Left renal cortex interstitium (tissue), 4 donors: ENCODE measurements at places on chromosomes 7 and 10. TPM values are rescaled to one million over a fixed set of nuclear protein-coding genes. Genes with fewer than 3 reads are reported as not detected.

The IFIT1B gene
- polyA plus RNA-seq, result 0.09 TPM

The KDM7A gene
- 11.2 TPM for polyA plus RNA-seq

The PLAC9 gene
- polyA plus RNA-seq, result 15.2 TPM

The ANKRD61 gene
- polyA plus RNA-seq, result 0.65 TPM

The SPACDR gene
- polyA plus RNA-seq, result 1.8 TPM

The RHOBTB1 gene
- polyA plus RNA-seq, result 89.5 TPM

The COA1 gene
- 61.2 TPM for polyA plus RNA-seq

DNA sequence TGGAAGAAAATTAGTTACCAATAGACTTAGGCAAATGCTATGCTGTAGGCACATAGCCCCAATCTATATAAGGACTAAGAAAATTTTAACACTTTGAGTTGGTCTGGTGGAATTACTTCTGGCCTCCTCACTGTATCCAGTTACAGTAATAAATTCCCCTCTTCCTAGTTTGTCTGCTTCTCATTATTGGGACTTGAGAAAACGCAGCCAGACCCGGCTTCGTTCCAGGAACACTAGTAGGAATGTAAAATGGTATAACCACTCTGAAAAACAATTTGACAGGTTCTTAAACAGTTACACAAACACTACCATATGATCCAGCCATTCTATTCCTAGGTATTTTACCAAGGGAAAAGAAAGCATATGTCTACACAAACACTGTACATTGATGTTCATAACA is 150.2 kb downstream of the VPS50 start:
- DNase-seq, result no peak

DNA sequence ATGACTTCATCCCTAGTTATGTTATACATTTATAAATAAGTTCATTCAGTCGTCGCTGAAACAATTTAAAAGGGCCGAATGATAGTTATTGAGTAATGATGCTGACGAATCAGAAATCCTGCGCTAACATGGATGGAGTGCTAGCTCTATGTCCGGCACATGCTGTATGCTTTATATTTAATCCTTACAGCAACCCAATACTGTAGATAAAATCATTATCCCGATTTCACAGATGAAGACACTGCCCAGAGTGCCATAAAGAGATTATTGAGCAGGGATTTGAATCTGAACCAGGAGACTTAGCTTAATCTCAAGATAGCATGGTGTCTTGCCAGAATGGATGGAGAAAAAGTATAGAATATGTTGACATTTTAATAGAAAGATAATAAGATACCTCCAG is 1.1 kb upstream of the ICA1 start:
- DNase-seq, result no peak

DNA sequence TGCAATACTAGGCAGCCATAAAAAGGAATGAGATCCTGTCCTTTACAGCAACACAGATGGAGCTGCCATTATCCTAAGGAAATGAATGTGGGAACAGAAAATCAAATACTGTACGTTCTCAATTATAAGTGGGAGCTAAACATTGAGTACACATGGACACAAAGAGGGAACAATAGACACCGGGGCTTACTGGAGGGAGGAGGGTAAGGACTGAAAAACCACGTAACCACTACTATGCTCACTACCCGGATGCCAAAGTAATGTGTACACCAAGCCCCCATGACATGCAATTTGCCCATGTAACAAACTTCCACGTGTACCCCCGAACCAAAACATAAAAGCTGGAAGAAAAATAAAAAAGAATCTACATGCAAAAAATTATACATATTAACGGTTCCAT is 587.0 kb downstream of the PARD3 start:
- no peak for DNase-seq

GRCh38 chr7:12210179-12211053 is 678 bp upstream of the TMEM106B start:
- DNase-seq, result no peak

DNA sequence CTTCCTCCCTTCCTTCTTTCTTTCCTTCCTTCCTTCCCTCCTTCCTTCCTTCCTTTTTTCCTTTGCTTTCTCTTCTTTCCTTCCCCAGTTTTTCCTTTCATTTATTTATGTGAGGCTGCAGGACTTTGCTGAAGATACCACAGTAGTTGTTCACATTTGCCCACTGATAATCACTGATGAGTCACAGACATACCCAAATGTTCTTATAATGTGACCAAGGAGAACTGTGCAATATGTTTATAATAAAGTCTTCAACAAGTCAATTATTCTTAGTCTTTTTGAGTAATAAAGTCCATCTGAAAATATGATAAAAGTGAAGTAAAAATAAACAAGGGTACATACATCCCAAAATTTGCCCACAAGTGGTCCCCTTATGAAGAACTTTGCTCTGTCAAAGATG is 159.7 kb downstream of the GNAI1 start:
- no peak for DNase-seq

DNA sequence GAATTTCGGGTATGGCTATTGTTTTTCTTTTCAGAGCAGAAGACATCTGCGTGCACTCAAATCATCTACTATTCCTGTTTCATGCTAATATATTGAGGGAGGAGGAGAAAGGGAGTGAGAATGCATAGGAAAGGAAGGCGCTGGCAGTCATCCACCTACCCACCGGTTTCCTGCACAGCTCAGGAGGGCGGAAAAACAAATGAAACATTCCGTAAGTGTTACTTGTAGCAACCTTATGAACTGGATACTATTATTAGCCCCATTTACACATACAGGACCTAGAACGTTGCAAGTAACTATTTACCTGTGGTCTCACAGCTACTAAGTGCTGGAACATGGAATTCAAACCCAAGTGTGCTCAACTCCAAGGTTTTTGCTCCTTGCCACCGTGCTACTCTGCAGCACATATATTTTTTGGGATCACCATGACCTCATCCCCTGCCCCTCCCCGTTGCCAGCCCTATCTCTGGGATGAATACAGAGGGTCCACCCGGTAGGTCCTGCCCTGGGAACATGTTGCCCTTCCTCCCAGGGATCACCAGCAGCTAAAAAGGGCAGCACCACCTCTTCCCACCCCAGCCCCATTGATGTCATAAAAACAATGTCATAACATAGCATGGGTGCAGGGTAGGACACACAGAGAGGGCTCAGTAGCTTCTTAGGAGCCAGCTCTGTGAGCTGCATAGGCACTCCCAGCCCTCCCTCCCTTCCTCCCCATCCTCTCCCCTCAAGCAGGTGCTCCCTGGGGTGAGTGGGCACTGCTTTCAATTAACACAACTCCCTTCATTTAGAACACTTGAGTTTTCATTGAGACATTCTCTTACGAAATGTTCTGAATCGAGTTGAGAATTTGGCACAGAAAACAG is 16.9 kb downstream of the GFRA1 start:
- no peak for DNase-seq

- DNase-seq, result no peak
These were observed 19.2 kb downstream of the CFAP70 start for GRCh38 chr10:73339436-73339835.

DNA sequence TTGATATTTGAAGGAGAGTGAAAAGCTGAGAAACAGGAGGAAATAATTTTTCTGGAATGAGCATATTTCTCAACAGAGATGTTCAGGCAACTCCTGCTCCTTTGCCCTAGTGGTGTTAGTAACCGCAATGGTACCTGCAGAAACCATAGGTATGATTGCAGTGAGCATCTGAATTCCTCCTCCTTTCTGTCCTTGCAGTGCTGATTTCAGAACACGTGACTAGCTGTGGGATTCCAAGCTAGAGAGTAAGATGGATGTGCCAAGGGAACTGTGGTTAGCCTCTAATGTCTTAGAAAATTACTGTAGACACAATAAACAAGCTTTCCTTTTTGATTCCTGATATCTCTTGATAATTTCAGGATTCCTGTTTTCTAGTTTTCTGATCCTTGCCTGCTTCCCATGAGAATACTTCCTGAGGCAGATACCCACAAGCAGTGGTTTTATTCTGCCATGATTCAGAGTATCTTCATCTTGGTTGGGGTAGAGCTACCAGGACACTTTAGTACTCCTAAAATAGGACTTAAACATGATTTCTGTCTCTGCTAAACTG is 27.5 kb downstream of the LRGUK start:
- DNase-seq, result no peak

DNA sequence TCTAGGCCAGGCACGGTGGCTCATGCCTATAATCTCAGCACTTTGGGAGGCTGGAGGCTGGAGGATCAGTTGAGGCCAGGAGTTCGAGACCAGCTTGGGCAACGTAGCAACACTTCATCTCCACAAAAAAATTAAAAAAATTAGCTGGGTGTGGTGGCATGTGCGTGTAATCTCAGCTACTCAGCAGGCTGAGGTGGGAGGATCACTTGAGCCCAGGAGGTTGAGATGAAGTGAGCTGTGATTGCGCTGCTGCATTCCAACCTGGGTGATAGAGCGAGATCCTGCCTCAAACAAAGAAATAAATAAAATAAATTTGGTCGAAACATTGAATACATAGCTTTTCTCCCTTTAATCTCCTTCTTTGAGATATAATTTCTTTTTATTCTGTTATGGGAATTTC is 80.6 kb upstream of the ITGB1 start:
- no peak for DNase-seq

GRCh38 chr7:18292584-18292983 is 203.0 kb upstream of the HDAC9 start:
- DNase-seq, result no peak

- DNase-seq, result no peak
These were observed 86.5 kb downstream of the OTUD1 start for GRCh38 chr10:23525406-23525805.

DNA sequence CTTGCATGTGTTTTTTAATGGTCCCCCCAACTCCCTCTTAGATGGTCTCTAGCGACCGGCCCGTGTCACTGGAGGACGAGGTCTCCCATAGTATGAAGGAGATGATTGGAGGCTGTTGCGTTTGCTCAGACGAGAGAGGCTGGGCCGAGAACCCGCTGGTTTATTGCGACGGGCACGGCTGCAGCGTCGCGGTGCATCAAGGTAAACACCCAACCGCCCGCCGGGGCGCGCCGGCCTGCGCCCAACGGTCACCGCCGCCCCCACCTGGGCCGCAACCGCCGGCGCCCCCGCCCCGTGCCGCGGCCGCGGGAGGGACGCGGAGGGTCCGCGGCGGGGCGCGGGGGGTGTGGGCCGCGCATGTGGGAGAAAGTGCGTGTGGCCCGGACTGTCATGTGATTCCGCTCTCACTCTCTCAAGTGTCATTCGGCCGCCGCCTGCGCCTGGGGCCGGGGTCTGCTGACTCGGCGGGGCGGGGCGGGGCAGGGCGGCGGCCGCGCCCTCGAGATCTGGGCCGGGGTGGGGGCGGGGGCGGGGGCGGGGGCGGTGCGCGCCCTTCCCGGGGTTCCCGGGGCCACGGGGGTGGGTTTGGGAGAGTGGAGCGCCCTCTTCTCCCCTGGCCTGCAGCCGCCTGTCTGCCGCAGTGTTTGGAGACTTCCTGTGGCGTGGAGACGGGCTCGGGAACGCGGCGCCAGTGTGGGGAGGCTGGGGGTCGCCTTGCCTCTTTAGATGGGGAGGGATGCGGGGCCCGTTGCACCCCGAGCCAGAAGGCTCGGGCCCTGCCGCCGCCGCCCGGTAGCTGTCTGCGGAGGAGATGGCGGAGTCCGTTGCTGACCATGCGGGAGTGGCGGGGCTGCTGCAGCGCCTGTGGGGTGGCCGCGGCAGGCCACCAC is 817 bp downstream of the MLLT10 start:
- DNase-seq, result no peak

DNA sequence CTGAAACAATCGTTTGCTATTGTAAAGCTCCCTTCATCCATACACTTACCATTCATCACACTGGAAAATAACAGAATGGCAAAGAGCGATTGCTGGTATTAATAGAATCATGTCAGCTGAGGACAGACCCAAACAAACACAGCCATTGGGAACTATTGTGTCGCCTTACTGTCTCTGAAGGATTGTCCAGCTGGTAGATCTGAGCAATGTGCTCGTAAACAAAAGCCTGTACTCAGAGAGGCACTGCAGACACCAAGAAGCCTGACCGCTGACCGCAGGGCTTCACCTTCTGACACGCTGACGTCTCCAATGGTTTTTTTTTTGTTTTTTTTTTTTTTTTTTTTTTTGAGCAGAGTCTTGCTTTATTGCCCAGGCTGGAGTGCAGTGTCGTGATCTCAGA is 151.0 kb upstream of the FRMD4A start:
- no peak for DNase-seq

- peak; percentile 32 for DNase-seq
These were observed 162.6 kb upstream of the AKR1E2 start for GRCh38 chr10:4663162-4663992.

DNA sequence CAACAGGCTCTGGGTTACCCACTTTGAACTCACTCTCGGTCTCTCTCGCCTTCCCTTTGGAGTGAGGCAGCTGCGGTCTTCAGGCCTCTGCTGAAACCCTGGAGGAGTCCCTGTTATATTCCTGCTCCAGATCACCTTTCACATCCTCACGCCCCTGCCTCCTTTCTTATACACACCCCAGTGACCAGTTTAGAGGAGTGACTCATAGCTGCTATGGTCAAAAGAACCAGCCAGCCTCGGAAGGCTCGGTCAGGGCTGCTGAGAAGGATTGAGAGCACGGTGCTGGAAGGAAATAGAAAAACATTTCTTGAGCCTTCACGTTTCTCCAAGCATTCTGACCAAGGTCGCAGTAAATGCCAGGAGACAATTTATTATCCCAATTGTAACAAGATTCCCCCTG is 28.3 kb upstream of the SVOPL start:
- no peak for DNase-seq

DNA sequence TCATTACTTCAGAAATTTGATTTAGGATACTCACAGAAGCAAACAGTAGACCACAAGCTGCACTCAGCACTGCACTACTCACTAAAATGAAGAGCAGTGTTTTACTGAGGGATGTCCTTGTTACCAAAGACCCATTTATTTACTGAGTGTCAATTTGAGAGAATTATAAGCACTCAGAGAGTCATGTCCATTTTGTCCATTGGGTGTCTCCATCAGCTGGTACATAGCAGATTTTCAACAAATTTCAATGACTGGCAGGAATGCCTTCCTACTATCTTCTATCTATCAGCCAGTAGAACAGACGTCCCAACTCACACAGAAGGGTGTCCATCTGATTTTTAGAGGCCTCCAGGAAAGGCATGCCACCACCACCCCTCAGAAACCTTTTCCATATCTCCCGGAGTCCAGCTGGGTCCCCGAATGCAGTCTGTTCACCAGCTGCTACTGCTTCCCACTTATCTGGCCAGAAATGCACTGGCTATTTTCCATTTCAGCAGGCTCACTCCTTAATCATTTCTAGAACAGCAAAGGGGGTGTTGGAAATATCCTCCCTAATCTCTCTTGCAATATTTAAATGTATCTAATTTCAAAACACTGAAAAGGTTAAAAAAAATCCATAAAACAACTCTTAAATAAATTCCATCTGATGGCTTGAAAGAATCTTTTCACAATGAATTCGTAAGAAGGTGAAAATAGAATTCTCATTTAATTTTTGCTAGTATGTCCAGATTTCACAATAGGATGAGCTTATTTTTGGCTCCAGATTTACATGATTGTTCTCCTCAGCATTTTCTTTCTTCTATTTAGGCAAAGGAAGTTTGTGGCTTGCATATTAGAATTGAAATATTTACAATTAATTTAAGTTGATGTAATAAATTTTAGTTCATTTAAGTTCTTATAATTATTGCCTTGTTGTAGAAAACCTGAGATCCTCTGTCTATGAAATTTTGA is 1164.0 kb upstream of the CELF2 start:
- DNase-seq, result no peak

- DNase-seq, result no peak
These were observed 123.8 kb downstream of the TFEC start for GRCh38 chr7:115906731-115907130.

GRCh38 chr7:94562525-94562924 is 52.9 kb downstream of the CASD1 start:
- no peak for DNase-seq

- DNase-seq, result no peak
These were observed 233.3 kb downstream of the LRRN3 start for GRCh38 chr7:111324228-111324627.

- no peak for DNase-seq
These were observed 91.1 kb downstream of the TEX36 start for GRCh38 chr10:125591886-125592285.

- DNase-seq, result peak; percentile 58
These were observed 686 bp downstream of the ABI1 start for GRCh38 chr10:26860102-26860442.
